ENCODE measurements at places on chromosomes 2 and 18. TPM values are rescaled to one million over a fixed set of nuclear protein-coding genes. Genes with fewer than 3 reads are reported as not detected.
A peak's percentile ranks its signal among the peaks of the same experiment; 100 is the strongest.

- H3K27ac ChIP-seq: no peak overlapping the region
- no peaks in the 10 kb centered on the region for H3K4me1 ChIP-seq
- H3K4me3 ChIP-seq: no peak overlapping the region
- no peaks in the 10 kb centered on the region for H3K36me3 ChIP-seq
These were observed 463 bp upstream of the ALPP start for GRCh38 chr2:232377841-232378734.

GRCh38 chr2:70340761-70341476, 39.1 kb upstream of the FAM136A start:
- no peaks in the 10 kb centered on the region for H3K4me1 ChIP-seq
- DNase-seq: peak; percentile 20
- no peak overlapping the region for H3K27ac ChIP-seq
- H3K27me3 ChIP-seq: no peaks in the 10 kb centered on the region
- no peak overlapping the region for H3K4me3 ChIP-seq

- no peak overlapping the region for H3K27ac ChIP-seq
- DNase-seq: peak; percentile 34
- no peaks in the 10 kb centered on the region for H3K27me3 ChIP-seq
- peaks cover 2% of the 10 kb centered on the region for H3K36me3 ChIP-seq
- peaks cover 4% of the 10 kb centered on the region for H3K4me1 ChIP-seq
These were observed 50.0 kb upstream of the STON1 start for GRCh38 chr2:48479915-48480314.

GRCh38 chr2:112642966-112643365, 2.8 kb upstream of the SLC20A1 start:
- H3K4me1 ChIP-seq: peaks cover 38% of the 10 kb centered on the region
- no peak for DNase-seq
- no peak overlapping the region for H3K27ac ChIP-seq
- H3K4me3 ChIP-seq: no peak overlapping the region

GRCh38 chr18:45642238-45642637, 27.0 kb downstream of the SLC14A2 start:
- peaks cover 3% of the 10 kb centered on the region for H3K27me3 ChIP-seq
- H3K4me3 ChIP-seq: no peak overlapping the region
- H3K36me3 ChIP-seq: no peaks in the 10 kb centered on the region
- no peak for DNase-seq
- no peaks in the 10 kb centered on the region for H3K4me1 ChIP-seq

DNA sequence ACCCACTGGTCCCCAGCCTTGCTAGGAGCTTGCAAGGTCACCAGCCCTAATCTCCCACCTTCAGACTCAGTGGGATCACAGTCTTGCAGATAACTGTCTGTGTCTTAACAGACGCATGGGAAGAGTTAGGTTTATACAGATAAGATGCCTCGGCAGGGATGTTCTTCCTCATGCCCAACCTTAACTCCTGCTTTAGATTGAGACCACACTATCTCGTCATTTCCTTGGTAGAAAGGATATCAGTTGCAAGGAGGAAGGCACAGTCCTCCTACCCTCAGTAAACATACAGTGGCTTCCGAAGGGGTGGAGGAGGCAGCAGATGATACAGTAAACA, 7.2 kb downstream of the NT5DC4 start:
- H3K4me1 ChIP-seq: peaks cover 2% of the 10 kb centered on the region
- no peaks in the 10 kb centered on the region for H3K36me3 ChIP-seq
- H3K27me3 ChIP-seq: no peaks in the 10 kb centered on the region

- DNase-seq: peak; percentile 32
- no peaks in the 10 kb centered on the region for H3K27me3 ChIP-seq
- H3K36me3 ChIP-seq: no peaks in the 10 kb centered on the region
- H3K27ac ChIP-seq: no peak overlapping the region
- peaks cover 8% of the 10 kb centered on the region for H3K4me1 ChIP-seq
These were observed 3.0 kb downstream of the KLHL41 start for GRCh38 chr2:169512525-169512924.

The LCT gene
- total RNA-seq: under 0.01 TPM

The IL36RN gene
- total RNA-seq: not detected
